ENCODE measurements at places on chromosomes 11 and 22.

DNA sequence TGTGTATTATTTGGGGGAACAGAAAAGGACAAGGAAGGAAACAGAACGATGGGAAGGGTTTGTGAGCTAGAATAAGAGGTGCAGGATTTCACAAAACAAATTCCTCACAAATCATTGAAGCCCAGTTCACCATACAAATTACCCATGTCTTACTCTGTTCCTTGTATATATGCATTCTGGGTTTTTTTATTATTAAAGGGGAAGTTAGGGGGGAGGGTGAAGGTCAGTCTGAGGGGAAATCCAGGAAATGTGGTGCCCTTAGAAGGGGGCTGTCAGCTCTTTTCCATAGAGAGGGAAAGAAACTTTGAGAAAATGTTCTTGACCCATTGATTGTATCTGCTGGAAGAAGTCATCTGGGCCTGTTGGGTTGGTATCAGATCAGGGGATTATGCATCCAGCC lies 90.8 kb downstream of the RNF169 start:
- no peak for DNase-seq

- DNase-seq, result no peak
Observed at GRCh38 chr11:133928628-133929059, 28.1 kb downstream of the IGSF9B start.

- DNase-seq, result no peak
Observed at GRCh38 chr11:59206635-59207034, 6.1 kb downstream of the MPEG1 start.

GRCh38 chr11:125272821-125273220 lies 108.3 kb downstream of the PKNOX2 start:
- DNase-seq, result no peak

- no peak for DNase-seq
Observed at GRCh38 chr11:105824457-105825013, 197.5 kb downstream of the MSANTD4 start.

DNA sequence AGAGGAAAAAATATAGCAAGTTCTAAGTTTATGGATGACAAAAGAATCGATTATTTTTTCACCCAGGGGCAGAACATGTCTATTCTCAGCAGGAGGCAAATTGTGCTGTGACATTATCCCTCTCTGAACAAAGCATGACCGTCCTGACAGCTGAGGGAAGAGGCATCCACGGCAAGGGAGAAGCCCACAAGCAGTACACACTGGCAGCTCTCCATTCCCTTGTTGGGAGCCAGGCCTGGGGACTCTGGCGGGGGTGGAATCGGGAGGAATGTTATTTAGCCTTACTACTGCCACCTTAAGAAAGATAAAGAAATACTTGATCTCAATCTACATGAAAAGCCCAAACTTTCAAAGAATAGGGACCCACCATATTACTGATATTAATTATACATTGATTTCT lies 3.4 kb downstream of the KIRREL3 start:
- no peak for DNase-seq

DNA sequence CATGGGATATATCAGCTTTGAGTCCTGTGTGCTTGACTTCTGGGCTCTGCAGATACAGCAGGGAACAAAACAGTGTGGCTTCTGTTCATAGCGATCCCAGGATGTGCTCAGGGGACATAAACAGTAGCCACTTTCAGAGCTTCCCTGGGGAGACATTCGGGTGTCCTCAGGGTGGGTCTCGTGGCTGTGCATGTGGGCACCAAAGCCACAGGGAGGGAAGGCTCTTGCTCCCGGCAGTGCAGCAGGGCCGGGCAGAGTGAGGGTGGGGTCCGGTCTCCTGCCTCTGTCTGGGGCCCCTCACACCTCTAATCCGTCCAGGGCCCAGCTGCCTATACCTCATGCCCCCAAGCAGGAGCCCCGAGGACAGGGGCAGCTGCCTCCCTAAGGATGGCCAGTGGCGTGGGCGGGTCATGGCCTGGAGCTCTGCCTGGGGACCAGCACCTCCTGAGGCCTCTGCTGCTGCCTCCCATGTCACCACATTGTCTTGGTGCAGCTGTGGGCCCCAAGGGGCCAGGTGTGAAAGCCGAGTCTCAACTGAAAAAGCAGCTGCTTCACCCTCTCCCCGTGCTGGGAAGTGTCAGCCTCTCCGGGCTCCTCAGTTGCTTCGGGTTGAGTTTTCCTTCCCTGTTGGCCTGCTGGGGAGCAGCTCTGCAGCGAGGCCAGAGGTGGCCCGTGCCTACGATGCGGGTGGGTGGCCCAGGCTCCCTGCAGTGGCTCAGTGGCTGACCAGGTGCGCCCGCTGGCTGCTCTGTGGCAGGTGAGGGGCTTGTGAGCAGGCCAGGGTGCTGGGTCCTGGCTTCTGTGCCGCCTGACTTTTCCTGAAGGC lies 3.8 kb downstream of the TPCN2 start:
- no peak for DNase-seq

DNA sequence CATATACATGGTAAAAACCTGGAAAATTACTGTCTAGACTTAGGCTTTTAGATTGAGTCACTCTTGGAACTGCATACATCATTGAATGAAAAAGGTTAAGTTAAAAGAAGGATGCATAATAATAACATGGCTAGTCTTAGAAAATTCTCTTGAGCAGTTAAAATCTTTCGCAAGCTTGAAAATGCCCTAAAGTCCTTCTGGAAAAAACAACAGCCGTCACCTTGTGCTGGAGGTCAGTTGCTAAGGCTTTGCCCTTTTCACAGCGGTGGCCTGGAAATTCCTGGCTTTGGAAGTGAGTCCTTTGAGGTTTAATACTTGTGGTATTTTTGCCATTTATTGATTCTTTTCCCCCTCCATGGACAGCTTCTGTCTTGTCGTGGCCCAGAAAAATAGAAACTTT lies 17.4 kb upstream of the FBLN1 start:
- no peak for DNase-seq

DNA sequence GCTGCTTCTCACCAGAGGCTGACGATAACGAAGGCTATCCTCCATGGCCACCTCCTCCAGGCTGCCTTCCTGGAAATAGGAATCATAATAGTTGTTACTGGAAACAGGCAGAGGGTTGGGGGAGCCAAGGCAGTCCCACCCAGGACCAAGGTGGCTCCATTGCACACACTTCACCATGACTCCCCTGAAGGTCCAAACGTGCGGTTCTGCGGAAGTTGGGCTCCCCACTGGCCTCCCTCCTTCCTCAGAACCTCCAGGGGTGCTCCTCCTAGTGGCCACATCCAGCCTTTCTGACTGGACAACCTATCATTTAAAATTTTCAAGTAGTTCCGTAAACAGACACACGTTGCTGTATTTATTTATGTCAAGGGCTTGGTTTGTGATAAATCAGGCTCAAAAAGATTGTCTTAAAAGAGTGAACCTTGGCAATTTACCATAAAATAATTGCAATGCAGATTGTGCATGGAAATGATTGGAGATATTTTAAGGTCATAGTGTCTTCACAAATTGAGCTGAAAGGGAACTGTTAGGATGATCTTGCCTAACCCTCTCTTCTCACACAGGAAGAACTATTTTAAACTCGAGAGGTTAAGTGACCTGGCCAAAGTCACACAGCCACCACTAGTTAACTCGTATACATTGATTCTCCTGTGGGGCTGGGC lies 1.4 kb upstream of the TCN2 start:
- DNase-seq, result no peak

- no peak for DNase-seq
Observed at GRCh38 chr22:44092636-44093220, 68.6 kb downstream of the PARVB start.

- peak; percentile 7 for DNase-seq
Observed at GRCh38 chr11:132718711-132719671, 813.3 kb downstream of the OPCML start.

- DNase-seq, result no peak
Observed at GRCh38 chr11:2122222-2122906, 16.8 kb downstream of the IGF2 start.

DNA sequence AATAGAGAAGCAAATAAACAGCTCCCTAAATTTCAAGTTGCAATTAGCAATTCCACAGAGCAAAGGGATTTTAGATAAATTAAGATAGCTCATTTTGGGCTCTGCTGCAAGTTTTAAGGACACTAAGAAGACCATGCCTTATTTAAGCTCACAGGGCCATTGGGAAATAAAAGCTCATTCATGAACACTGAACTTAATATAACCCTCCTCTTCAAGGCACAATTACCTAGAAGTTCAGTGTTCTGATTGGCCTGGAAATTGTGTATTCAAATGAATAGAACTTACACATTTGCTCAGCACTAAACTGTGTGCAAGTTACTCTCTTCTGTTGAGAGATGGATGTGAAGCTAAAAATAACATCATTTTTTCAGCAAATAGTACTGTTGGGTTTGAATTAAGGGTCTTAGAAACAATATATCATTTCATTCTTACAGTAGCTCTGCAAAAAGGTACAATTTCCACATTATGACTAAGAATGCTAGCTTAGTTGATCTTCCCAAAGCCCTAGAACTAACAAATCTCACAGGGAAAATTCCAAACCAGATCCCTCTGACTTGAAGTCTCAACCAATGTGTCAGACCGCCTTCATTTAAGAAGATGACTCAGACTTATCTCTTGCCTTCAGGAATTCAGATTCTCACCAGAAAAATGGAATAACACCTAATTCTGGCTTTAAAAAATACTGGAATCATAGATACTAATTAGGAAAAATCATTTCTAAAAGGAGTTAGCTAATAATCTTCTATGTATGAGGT lies 87.4 kb upstream of the LRRC55 start:
- DNase-seq, result no peak

DNA sequence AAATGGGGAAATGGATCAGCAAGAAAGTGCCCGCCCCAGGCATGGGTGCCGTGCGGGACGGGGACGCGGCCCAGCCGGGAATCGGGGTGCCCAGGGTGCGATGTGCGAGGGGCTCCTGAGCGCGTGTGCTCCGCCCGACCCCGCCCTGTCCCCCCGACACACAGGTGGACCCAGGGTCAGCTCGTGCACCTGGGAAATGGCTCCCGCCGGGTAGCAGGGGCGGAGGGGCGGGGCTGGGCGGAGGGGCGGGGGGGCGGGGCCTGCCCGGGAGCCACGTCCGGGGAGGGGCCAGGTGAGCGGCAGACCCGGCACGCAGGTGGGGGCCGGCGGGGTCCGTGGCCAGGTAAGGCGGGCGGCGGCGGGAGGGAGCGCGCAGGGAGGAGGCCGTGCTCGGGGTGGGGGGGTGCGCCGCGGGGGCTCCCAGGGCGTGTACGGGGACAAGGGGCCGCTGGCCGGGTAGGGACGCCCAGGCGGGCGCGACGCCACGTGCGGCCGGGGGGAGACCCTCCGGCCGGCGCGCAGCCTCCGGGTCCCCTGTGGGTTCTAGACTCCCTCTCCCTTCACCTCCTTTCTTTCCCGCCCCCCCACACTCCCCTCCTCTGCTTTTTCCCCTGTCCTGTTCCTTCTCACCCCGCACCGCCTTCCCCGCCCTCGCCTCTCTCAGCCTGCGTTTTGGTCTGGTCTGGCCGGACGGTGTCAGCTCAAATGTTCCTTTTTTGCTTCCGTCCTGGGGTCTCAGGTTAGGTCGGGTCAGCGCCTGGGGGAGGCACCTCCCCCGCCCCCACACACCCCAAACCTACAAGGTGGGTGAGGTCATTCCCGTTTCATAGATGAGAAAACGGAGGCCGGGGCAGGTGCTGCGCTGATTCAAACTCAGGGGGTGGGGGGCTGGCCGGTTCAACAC lies at the start of gene ARHGAP8:
TSS of gene ARHGAP8 (plus strand) at position 291 of the 904 bp plus-strand sequence. CDS start 33,953 bp downstream, outside the sequence.
- no peak for DNase-seq

- no peak for DNase-seq
Observed at GRCh38 chr22:30511109-30511508, 5.6 kb upstream of the SEC14L4 start.

DNA sequence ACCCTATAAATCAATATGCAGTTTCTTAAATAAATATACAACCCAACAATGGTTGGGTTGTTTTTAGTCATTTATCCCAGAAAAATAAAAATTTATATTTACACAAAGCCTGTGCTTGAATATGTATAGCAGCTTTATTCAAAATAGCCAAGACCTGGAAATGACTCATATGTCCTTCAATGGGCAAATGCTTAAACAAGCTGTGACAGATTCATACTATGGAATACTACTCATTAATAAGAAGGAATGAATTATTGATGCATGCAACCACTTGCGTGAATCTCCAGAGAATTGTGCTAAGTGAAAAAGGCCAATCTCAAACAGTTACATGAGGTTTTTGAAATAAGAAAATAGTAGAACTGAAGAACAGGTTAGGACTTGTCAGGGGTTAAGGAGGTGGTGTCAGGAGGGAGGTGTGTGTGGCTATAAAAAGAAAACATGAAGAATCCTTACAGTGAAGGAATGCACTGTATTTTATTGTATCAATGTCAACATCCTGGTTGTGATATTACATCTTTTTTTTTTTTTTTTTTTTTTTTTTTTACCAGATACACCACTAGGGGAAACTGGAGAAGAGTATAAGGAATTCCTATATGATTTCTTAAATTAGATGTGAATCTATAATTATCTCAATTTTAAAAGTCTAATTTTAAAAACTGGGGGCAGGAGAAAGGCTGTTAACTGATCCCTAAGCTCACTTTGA lies 82.4 kb upstream of the CD44 start:
- no peak for DNase-seq

GRCh38 chr22:29964776-29965175 lies 81.8 kb downstream of the MTMR3 start:
- DNase-seq, result no peak

GRCh38 chr22:38930512-38930911 lies 26.9 kb upstream of the APOBEC3A start:
- DNase-seq, result no peak

GRCh38 chr11:2913019-2913431 lies 16.2 kb downstream of the PHLDA2 start:
- no peak for DNase-seq

DNA sequence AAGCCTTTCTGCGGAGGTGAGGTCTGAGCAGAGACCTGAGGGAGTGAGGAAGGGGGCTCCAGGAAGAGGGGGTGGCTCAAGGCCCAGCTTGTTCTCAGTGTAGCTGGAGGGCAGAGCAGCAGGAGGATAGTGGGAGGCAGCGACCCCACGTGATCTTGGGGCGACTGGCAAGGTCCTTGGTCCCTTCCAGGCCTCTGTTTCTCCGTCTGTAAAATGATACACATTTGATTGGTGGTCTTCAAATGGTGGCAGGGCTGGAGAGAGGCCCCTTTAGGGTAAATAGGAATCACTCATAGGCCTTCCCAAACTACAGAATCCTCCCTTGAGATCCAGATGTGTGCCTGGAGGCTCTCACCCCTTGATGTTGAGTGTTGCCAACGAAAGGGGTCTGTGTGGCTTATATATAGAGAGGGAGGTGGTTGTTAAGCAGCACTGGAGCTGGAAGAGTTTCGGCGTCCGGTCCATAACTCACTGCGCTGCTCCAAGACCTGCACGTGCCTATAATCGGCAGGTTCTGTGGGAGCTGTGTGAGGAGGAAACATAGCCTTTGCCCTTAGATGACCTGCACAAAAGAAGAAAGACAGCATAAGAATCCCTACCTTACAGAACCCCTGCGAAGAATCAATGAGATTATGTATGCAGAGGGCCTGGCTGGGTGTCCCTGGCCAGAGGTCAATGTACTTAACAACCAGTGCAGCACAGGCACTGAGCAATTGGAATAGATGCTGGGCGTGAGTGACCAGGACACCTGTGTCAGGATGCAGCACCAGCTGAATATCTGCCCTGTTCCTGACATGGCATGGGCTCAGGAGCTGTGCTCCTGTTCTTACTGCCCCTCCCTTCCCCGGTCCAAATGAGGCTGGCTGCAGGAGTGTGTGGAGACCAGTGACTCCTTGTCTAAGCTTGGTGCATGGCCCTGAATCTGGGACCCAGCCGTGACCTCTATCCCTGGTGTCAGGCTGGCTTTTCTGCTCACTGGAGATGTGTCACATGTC lies 28.7 kb downstream of the OTOG start:
- no peak for DNase-seq

Data from stimulated activated CD8-positive, alpha-beta memory T cell treated with anti-CD3 and anti-CD28 coated beads, Interleukin-7, amount 100 ng/mL, for 1 hour (primary cell).